ENCODE measurements at places on chromosomes 6 and 20.

GRCh38 chr6:65984089-65984488 is 277.1 kb upstream of the EYS start:
- H3K27ac ChIP-seq, result no peak overlapping the region
- no peaks in the 10 kb centered on the region for H3K27me3 ChIP-seq
- no peaks in the 10 kb centered on the region for H3K36me3 ChIP-seq
- DNase-seq, result no peak
- H3K4me3 ChIP-seq, result no peak overlapping the region

DNA sequence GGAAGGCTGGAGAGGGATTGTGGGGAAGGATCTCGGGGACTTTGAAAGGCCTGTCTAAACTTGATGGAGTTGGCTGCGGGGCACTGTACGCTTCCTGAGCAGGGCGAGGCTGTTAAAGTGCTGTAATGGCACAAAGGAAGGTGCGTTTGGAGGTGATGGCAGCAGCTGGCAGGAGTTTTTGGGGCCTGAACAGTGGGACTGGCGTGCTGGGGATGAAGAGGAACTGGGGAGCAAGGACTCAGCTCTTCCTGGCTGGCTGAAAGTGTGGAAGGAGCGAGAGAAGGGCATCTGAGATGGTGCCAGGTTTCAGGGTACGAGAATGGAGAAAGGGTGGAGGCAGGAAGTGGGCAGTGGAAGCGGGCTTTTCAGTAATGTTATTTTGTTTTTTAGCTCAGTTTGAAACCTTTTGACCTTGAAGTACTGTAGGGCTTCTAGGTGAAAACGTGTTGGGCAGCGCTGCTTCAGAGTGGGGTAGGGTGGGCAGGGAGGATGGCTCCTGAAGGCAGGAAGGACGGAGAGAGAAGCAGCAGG is 8.0 kb downstream of the TMEM181 start:
- peaks cover 49% of the 10 kb centered on the region for H3K4me1 ChIP-seq
- DNase-seq, result no peak
- H3K27ac ChIP-seq, result peak overlapping the region; percentile 93
- peaks cover 17% of the 10 kb centered on the region for H3K36me3 ChIP-seq

DNA sequence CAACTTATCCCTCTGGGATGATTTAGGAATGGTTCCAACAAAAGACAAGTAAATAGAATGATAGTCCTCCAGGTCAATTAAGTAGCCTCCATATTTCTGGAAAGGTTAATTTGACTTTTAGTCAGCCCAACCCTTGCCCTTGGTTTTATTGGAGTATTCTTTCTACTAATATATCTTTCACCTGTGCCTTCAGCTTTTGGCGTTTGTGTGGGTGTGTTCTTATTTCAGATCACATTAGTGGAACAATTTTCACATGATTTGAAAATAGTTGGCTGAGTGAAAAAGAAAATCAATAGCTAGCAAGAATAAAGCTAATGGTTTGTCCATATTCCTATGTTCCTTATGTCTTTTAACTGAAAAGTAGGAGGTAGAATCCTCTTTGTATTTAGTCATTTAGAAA is 239.6 kb upstream of the SGK1 start:
- no peak overlapping the region for H3K27ac ChIP-seq
- no peak overlapping the region for H3K4me3 ChIP-seq

DNA sequence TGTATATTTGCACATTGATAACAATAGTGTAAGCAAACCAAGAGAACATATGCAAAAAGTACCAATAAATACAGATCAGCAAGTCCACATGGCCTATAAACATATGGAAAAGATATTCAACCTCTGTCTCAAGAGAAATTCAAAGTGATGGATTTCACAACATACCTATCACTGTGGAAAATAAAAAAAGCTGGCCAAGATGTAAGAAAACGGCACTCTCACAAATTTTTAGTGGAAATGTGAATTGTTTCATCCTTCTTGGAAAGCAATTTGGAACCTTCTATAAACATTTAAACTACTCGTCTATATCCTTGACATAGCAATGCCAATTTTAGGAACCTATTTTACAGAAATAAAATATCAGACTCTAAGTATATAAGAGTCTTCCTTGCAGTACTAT is 559.8 kb downstream of the QKI start:
- no peaks in the 10 kb centered on the region for H3K27me3 ChIP-seq
- H3K4me1 ChIP-seq, result no peaks in the 10 kb centered on the region
- no peaks in the 10 kb centered on the region for H3K36me3 ChIP-seq
- no peak overlapping the region for H3K4me3 ChIP-seq

- H3K36me3 ChIP-seq, result peaks cover 28% of the 10 kb centered on the region
- no peak for DNase-seq
- no peak overlapping the region for H3K4me3 ChIP-seq
- H3K4me1 ChIP-seq, result peaks cover 32% of the 10 kb centered on the region
Observed at GRCh38 chr6:108251252-108251651, 9.6 kb downstream of the SNX3 start.

- no peak overlapping the region for H3K27ac ChIP-seq
- no peaks in the 10 kb centered on the region for H3K4me1 ChIP-seq
- no peaks in the 10 kb centered on the region for H3K36me3 ChIP-seq
- H3K27me3 ChIP-seq, result no peaks in the 10 kb centered on the region
Observed at GRCh38 chr20:12289465-12289864, 371.8 kb downstream of the BTBD3 start.
